Fibroblast of pulmonary artery (primary cell): ENCODE measurements at places on chromosomes 11 and 22.

GRCh38 chr11:107733518-107733917, 21.7 kb upstream of the SLN start:
- DNase-seq, result no peak

- DNase-seq, result no peak
These were observed 15.5 kb upstream of the MAPK11 start for GRCh38 chr22:50285568-50286229.

GRCh38 chr22:30104501-30105156, 24.4 kb downstream of the HORMAD2 start:
- DNase-seq, result no peak

GRCh38 chr11:6578134-6578533, 25.3 kb downstream of the RRP8 start:
- no peak for DNase-seq

GRCh38 chr11:111574373-111575225, 27.6 kb upstream of the SIK2 start:
- DNase-seq, result no peak

- peak; percentile 24 for DNase-seq
These were observed 474.6 kb upstream of the RAG2 start for GRCh38 chr11:37072538-37073055.

GRCh38 chr11:110184456-110184855, 91.3 kb downstream of the ZC3H12C start:
- DNase-seq, result no peak

DNA sequence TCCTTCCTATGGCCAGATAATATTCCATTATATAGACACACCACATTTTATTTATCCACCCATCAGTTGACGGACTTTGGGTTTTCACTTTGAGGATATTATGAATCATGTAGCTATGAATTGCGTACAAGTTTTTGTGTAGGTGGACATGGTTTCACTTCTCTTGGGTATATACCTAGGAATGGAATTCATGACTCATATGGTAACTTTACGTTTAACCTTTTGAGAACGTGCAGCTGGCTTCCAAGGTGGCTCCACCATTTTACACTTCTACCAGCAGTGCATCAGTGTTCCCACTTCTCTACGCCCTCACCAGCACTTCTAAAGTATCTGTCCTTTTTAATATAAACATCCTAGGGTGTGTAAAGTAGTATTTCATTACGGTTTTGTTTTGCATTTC, 112.0 kb downstream of the PLEKHA7 start:
- no peak for DNase-seq

GRCh38 chr11:2440646-2441045, 3.7 kb downstream of the TRPM5 start:
- no peak for DNase-seq

DNA sequence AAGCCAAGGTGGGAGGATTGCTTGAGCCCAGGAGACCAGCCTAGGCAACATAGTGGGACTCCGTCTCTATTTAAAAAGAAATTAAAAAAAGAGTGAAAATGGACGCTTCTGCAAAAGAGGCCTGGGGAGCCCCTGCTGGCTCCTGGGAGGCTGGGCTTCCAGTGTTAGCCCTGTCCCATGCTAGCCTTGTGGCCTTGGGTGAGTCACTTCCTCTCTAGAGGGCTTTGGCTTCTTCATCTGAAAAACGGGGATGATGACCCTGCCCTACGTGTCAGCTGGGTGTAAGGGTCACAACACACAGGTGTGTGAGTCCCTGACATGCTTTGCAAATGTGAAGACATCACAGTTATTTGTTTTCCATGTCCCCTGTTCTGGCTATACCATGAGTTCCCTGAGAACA, 32.8 kb downstream of the FAM227A start:
- DNase-seq, result no peak

- no peak for DNase-seq
These were observed 2.7 kb downstream of the SERGEF start for GRCh38 chr11:18010121-18010670.

DNA sequence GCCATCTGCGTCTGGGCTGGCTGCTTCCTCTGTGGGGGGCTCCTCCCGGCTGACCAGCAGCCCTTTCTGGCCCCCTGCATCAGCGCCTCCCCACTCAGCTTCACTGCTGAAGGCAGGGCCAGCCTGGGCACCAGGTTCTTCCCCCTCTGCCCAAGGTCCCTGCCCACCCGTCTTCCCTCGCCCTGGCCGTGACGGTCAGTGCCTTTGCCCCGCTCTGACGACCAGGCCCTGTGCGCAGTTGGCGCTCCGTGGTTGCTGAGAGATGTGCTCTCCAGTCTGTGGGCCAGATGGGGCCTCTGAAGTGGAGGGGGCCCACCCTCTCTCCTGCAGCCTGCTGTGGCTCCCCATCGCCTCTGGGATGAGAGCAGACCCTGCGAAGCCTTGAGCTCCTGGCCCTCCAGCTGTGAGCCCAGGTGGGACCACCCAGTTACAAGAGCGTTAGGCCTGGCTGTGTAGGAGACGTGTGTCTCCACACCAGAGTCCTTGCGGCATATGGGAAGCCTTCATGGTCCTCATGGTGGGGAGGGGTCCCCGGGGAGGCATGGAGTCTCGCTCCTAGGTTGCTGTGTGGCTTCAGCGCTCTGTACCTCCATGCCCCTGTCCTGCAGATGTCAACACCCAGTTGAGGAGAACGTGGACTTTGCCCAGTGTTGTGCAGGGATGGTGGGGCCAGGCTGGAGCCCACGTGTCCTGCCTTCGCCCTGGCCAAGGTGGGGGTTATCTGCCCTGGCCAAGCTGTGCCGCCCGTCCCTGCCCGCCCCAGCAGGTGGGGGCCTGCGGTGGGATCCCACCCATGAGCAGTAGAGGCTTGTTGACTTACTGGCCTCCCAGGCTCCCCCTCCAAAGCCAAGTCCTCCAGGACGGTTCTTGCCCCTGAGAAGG, 14.2 kb downstream of the LRP5 start:
- no peak for DNase-seq

DNA sequence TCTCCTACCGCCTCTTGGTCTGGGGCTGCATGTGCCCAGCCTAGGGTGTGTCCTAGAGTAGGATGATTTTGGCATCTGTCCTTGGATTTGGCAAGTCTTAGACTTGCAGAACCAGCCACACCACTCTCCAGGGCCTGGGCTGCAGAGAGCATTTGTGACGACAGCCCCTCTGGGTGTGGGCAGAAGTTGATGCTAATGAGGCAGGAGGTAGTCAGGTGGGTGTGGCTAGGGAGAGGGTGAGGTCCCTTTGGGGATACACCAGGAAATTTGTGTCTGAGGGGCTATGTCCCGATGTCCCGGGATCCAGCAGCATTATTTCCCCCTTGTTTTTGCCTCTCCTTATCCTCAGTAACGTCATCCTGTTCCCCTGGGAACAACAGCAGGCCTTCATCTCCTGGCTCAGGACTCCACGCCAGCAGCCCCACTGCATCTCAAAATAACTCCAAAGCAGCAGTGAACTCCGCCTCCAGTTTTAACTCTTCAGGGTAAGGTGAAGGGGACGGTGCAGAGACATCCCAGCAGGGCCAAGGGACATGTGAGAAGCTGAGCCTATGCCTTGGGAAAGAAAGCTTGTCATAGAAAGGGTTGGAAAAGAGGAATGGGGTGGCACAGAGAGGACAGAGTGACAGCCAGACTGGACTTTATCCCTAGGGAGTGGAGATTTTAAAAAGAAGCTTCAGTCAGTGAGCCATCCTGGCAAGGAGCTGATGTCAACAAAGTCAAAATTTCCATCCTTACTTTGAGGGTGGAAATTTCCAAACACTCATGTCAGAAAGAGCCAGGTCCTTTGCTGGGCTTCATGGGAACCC, 8.0 kb upstream of the TLCD5 start:
- peak; percentile 67 for DNase-seq

DNA sequence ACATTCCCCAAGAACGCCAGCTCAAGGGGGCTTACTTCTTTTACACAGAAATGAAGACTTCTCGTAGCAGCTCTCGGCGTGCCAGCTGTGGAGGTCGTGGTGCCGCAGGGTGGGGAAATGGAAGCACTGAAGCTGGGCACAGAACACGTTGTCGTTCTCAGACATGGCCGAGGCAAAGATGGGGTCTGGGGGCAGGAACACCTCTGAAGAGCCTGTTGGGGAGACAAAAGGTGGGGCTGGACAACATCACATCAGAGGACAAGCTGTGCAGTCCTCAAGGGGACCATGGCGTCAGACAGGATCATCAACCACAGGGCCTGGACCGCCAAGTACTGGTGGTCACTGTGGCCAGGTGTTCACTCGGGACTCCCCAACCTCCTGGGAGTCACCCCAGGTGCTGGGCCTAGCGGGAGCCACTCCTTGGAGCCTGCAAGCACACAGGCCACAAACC, 65.2 kb downstream of the DGCR2 start:
- DNase-seq, result no peak

- no peak for DNase-seq
These were observed 69.1 kb upstream of the AKIP1 start for GRCh38 chr11:8841899-8842298.

- DNase-seq, result no peak
These were observed 40.8 kb upstream of the ST14 start for GRCh38 chr11:130118636-130119387.

DNA sequence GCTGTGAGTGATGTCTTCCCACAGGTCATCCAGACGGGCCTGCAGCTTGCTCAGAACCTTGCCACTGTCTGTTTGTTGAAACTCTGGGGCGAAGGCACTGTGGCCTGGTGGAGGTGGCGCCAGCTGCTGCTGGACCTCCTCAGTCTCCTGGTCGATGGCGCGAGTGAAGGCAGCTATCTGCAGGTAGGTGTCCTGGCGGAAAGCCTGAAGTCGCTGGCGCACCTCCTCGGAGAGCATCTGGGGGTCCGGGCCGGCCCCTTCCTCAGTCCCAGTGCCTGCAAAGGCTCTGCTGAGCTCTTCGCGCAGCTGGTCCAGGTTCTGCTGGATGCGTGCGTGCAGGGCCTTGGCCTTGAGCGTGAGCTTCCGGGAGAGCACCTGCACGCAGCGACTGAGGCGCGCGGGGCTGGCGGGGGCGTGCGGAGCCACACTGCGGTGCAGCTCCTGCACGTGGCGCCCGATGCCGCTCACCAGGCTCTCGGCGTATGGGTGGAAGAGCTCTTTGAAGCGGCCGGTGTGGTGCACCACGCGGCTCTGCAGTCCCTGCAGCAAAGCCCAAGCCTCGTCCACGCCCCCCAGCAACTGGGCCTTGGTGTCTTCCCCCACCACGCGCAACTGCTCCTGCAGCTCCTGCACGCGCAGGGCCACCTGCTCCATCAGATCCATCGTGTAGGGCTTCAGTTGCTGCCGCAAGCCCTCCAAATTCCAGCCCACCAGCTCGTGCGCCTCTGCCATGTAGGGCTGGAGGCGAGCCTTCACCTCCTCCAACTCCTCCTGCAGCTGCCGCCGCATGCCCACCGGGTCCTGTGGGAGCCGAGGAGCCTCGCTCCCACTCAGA, 1.3 kb downstream of the APOA5 start:
- DNase-seq, result no peak

DNA sequence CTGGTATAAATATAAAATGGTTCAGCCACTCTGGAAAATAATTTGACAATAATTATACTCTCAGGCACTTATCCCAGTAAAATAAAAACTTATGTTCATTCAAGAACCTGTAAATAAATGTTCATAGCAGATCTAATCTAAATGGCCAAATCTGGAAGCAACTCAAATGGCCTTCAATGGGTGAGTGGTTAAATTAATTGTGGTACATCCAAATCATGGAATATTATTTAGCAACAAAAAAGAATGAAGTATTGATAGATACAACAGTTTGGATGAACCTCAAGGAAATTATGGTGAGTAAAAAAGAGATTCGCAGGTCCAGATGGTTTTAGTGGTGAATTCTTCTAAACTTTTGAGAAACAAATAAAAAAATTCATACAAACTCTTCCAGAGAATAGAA, 287.0 kb upstream of the ZC3H12C start:
- no peak for DNase-seq

- DNase-seq, result no peak
These were observed 32.4 kb downstream of the PIK3IP1 start for GRCh38 chr22:31259798-31260473.

DNA sequence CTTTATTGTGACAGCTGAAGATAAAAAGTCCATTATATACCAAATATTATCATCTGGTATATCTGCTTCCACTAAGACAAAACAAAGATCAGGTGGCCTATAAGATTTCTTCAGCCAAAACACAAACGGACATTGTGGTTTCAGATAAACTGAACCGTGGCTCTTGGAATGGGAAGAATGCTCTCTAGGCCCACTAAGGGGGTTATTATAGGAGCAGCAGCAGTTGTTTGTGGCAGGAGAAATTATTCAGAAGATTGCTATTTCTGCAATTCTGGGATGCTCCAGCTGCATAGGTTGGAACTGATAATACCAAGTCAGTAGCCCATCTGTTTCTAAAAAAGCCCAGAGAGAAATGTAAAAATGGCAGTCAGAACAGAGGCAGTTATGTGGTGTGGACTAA, 145.3 kb downstream of the NCAM1 start:
- DNase-seq, result peak; percentile 59

GRCh38 chr11:1878137-1879031, 13.3 kb downstream of the PRR33 start:
- no peak for DNase-seq

GRCh38 chr22:46646531-46647215, 26.5 kb downstream of the GRAMD4 start:
- no peak for DNase-seq

- no peak for DNase-seq
These were observed 12.8 kb downstream of the AP1B1 start for GRCh38 chr22:29375398-29376076.

- DNase-seq, result no peak
These were observed 195.2 kb upstream of the TMEM45B start for GRCh38 chr11:129620237-129621104.

GRCh38 chr11:32527261-32528175, 56.1 kb upstream of the EIF3M start:
- no peak for DNase-seq

DNA sequence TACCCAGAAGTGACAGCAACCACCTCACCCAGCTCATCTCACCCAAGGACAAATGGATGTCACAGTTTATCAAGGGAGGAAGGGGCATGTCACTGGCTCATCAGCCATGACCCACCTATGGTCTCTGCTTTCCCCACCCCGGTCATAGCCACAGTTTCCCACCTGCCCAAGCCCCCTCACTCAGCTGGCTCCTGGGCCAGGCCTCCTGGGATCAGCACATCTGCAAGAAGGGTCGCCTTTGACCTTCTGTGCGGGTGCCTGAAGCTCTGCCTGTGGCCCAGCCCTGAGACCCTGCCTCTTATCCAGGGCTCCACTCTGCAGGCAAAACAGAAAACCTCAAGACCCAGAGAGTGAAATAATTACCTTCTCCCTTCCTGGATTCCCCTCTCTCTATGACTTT, 236.4 kb downstream of the BUD13 start:
- no peak for DNase-seq

- DNase-seq, result no peak
These were observed 290.0 kb upstream of the LARGE1 start for GRCh38 chr22:34210301-34210700.

DNA sequence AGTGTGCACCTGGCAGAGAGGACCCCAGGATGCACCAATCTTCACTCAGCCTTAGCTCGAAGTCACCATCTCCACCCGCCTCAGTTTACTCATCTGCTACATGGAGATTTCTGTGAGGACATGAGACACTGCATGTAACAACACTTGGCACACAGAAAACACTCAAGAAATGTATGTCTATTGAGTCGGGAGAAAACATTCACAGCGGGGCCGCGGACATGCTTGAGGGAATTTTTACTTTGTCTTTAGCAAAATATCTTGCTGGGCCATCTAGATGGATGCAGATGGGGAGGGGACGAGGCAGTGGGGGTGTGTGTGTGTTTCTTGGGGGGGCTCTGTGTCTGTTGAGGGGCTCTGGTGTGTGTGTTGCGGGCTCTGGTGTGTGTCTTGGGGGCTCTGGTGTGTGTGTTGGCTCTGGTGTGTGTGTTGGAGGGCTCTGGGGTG, 28.4 kb upstream of the RFPL3 start:
- DNase-seq, result no peak

- no peak for DNase-seq
These were observed 14.9 kb upstream of the PDGFB start for GRCh38 chr22:39259666-39260065.

- peak; percentile 83 for DNase-seq
These were observed 8.1 kb downstream of the PC start for GRCh38 chr11:66950112-66950535.
